ENCODE measurements at places on chromosomes 1 and 21.

- DNase-seq, result no peak
Observed at GRCh38 chr1:33382661-33383415, 48.1 kb downstream of the PHC2 start.

DNA sequence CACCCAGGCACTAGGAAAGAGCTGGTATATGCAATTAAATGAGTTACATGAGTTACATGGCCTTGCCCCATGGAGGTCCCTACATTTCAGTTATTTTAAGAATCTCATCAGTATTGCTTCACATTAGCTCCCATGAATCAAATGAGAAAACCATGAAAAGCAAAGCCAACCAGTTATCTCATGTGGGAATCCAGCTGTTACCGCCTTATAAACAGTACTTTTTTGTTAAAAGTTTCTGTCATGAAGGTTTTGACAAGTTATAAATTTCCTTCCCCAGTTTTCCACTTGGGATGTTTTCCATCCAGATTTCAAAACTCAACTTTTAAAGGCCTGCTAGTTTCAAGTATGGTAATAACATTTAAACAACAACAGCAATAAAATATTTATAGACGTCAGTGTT, 544.8 kb downstream of the NUF2 start:
- DNase-seq, result no peak

DNA sequence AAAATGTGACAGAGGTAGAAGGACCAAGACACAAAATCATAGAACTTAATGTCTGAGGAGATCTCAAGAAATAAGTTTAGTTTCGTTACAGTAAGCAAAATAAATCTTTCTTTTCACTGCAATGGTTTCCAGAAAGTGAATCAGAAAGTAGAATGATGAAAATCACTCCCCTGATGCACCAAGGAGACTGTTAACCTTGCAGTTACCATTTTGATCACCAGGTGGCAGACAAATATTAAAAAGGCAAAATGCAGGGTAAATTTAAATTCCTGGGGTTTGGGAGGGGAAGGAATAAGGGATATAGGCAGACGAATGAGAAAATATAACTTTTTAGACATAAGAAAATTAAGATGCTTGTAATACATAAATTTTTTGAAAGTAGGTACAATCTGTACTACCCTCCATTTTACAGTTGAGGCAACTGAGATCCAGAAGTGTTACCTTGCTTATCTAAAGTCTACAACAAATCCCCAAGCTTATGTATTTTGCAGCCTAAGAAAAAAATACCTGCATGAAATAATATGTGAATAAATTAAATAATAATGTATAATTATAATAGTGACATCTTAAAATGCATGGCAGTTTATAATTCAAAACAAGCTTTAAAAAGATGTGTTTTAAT, 253.2 kb downstream of the CRB1 start:
- no peak for DNase-seq

DNA sequence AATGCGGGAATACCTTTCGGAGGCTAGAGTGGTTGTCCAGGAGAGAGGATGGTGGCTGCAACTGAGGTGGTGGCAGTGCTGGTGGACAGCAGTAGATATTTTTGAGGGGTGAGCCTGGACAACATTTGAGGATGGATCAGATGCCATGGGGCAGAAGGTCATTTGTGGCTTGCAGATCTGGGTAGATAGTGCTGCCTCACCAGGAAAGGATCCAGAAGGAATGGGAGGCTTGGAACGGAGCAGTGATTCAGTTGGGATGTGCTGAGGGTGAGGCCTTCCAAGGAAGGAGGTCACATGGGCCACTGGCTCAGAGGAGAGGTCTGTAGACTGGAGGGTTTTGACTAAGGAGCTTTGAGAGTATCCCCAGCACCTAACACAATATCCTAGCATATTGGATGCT, 110.8 kb upstream of the KAZN start:
- no peak for DNase-seq

DNA sequence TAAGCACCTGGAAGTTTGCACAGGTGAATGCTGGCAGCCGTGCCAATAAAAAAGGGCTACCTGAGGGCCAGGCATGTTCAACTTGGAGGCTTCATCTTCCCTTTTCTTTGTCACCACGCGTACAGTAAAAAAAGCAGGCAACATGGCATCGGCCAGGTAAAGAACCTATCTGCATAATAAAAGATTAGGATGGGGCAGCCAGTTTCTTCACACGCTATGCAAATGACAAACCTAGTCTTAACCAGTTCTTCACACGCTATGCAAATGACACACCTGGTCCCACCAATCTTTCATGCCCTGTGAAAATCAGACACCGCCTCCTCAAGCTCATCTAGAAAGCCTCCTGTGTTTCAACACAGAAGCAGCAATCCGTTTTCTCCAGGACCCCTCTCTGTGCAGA, 413.4 kb downstream of the HLX start:
- no peak for DNase-seq

- DNase-seq, result peak; percentile 44
Observed at GRCh38 chr1:154736841-154737240, 128.9 kb upstream of the ADAR start.

DNA sequence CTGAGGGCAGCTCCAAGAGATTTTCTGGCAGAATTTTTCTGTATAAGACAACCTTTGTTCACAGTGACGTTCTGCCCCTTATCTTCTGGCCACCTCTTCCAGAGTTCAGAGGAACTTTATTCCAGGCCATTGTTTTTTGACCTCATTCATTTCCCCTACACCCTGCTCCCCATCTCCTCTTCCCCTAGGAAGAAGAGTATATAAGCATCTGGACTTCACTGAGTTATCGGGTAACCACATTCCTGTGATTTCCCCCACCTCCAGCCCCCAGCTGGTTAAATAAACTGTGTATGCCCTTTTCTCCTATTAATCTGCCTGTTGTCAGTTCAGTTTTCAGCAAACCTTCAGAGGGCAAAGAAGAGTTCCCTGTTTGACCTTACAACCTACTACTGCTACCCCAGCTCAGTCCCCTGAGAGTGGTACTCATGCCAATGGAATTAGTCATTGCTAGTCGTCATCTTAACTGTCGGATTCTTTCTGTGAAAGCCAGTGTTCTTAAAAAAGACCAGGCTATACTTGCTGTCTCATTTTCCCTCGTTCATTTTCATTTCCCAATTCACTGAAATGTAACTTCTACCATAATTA, 14.3 kb upstream of the ALG14 start:
- DNase-seq, result no peak

DNA sequence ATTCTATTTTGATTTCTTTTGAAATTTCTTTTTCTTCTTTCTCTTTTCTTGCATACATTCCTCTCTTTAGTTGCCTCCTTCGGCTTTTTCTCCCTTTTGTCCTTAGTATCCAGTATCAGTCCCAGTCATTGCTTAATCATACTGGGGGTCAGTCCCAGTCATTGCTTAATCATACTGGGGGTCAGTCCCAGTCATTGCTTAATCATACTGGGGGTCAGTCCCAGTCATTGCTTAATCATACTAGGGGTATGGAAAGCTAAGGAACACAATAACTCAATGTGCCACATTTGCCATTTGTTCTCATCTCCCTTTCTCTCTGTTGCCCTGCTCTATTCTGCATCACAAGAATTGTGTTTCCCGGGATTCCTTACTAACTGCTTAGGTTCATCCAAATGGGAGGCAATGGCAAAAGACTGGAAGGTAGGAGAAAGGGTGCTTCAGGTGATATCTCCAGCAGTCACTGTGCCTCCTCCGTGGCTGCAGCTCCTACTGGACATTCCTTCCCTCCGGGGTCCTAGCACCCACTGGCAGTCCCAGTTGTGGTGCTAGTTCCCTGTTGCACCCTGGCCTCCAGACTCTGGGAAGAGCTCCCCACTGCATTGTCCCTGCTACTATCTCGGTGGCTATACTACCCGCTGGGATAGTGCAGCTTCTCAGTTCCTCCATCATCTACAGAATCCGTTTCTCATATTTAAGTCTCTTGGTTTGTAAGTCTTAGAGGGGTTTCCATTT, 32.6 kb upstream of the LAMC1 start:
- no peak for DNase-seq

DNA sequence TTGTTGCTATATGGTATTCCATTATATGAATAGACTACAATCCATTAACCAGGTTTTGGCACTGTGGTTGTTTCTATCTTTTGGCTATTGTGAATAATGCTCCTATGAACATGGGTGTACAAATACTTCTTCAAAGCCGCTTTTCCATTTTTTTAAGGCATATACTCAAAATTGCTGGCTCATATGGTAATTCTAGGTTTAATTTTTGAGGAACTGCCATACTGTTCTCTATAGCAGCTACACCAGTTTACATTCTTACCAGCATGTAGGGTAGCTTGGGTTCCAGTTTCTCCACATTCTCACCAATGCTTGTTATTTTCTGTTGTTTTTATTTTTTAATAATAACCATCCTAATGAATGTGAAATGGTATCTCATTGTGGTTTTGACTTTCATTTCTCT, 19.9 kb upstream of the AGO1 start:
- no peak for DNase-seq

- no peak for DNase-seq
Observed at GRCh38 chr1:208212893-208213292, 31.3 kb downstream of the PLXNA2 start.

- DNase-seq, result no peak
Observed at GRCh38 chr1:105427543-105427942, 1628.9 kb upstream of the PRMT6 start.

GRCh38 chr1:17594690-17595601, 55.4 kb downstream of the ARHGEF10L start:
- DNase-seq, result no peak

DNA sequence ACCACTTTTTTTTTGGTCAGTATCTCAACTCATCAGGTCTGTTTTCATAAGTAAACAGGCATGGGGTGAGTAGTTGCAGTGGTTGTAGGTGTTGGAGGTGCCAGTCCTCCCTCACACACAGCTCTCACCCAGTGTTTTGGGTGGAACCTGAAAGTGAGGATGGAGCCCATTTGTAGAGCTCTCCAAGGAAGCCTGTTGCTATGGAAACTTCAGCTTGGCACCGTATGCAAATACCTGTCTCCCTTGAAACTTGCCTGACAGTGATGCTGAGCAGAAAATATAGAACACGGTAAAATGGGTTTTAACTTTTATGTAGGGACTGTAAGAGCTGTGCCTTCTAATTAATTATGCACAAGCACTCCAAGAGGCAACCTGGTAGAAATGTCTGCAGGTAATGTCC, 214.1 kb downstream of the AJAP1 start:
- no peak for DNase-seq

GRCh38 chr1:17994046-17994445, 113.6 kb upstream of the IGSF21 start:
- no peak for DNase-seq

DNA sequence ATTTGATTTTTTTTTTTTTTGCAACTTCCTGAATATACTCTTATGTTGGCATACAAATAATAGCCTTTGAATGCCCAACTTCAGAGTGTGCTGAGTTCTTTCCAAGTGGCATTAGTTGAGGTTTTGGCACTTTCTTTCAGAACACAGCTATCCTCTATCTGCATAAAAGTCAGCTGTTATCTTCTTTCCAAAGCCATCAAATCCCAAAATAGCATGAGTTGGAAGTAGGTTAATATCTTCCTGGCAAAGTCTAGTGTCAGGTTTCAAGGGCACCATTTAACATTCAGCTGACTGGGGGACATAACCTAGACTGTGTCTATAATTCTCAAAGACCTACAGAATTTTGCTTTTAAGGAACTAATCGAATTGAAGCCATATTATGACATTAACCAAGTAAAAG, 223.9 kb downstream of the PLPP3 start:
- no peak for DNase-seq

GRCh38 chr1:7629465-7630195, 141.5 kb upstream of the VAMP3 start:
- no peak for DNase-seq

DNA sequence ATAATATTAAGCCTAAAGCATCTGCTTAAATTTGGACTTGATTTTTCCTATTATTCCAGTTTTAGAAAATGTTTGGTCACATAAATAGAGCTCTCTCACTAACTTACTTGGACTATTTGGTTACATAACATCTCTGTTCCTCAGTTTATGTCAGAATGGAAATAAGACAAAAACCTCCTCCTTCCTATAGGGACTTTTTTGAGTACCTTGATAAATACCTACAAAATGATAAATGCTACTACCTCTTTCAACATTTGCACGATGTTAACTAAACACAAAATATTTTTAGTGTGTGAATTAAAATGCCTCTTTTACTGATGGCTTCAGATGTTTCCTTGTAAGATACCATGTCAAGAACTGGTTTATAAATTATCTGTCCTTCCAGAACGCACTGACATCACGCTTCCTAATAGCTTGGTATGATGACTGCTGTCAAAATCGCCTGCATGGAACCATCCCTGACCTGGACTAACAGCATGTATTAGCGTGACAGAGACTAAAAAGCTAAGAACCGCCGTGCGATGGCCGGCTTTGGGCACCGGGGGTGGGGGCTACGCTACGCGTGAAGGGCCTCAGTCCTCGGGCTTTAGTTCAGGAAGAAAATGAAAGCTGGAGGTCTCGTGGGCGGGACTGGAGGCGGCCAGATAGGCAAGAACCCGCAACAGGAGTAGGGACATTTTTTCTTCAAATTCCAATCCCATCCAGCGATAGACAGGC, 133.2 kb upstream of the BARHL2 start:
- DNase-seq, result no peak

All from activated CD4-positive, alpha-beta T cell treated with anti-CD3 and anti-CD28 coated beads for 24 hours (primary cell).